ENCODE measurements at places on chromosomes 3 and 15. TPM values are rescaled to one million over a fixed set of nuclear protein-coding genes. Genes with fewer than 3 reads are reported as not detected.

The CHRNA5 gene
- 2.2 TPM for total RNA-seq

The ARPP21 gene
- total RNA-seq, result not detected

The CNTN6 gene
- total RNA-seq, result not detected

The CD200R1 gene
- 0.82 TPM for total RNA-seq

The TMEM212 gene
- total RNA-seq, result not detected

Measured in left ventricle myocardium inferior (tissue), 1 donor.